ENCODE measurements at places on chromosomes 2 and 18.

DNA sequence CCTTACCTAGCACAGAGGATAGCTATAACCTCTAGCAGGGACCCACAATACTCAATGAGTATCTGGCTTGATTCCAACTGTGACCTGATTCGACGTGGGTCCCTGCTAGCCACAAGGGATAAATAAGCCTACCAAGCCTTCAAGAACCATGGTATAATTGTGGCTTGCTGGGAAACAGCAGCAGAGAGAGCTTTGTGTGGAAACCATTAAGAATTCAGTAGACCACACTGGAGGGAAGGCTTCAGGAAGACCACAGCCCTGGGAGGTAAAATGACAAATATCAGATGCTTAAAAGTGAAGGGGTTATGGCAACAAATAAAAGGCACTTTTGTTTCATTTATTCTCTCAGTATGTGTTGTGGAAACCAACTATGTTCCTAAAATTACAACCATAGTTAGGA is 82.6 kb upstream of the WIPF1 start:
- DNase-seq: no peak

- DNase-seq: no peak
Observed at GRCh38 chr2:181895818-181896217, 4.3 kb downstream of the ITPRID2 start.

DNA sequence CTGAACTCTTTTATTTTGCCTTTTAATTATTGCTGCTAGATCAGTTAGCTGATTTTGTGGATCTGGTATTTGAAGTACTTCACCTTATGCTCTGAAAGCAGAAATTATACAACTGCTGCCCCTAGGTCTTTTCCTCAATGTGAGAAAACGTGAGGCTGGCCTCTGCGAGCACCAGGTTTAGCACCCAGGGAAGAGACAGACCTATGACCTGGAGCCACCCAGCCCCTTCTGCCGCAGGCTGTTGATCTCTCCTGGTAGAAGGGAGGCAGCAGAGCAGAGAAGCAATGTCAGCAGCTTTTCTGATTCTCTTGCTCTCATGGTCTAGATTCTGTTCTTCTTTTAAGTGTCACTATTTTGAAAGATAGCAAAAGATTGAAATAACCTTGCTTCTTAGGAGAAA is 19.9 kb downstream of the TRAPPC12 start:
- no peak for DNase-seq

- DNase-seq: no peak
Observed at GRCh38 chr2:230644356-230644935, 68.2 kb upstream of the CAB39 start.

DNA sequence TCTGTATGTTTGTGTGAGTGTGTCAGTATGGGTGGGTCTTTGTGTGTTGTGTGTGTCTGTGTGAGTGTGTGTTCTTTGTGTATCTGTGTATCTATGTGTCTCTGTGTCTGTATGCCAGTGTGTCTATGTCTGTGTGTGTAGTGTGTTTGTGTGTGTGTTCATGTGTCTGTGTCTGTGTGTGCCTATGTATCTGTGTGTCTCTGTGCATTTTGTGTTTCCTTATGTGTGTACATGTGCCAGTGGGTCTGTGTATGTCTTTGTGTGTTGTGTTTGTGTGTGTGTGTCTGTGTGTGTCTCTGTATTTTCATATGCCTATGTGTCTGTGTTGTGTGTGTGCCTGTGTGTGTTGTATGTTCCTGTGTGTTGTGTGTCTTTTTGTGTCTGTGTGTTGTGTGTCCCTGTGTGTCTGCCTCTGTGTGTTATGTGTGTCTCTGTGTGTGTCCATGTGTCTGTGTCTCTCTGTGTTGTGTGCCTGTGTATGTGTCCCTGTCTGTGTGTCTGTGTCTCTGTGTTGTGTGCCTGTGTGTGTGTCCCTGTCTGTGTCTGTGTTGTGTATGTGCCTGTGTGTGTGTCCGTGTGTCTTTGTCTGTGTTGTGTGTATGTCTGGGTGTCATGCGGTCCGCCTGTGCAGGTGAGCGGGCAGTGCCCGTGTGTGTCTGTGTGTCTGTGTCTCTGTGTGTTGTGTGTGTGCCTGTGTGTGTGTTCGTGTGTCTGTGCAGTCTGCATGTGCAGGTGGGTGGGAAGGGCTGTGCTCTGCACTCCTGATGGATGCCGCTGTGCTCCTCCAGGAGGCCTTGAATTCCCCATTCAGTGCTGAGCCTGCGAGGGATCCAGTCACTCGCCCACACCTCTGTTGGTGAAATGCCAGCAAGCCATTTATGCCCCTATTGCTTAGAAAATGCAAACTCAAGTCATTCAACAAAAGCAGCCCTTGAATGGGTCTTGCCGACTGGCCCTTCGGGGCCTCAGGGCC is 37.4 kb downstream of the KLHL29 start:
- DNase-seq: no peak

GRCh38 chr2:179017773-179018357 is 32.1 kb downstream of the CCDC141 start:
- no peak for DNase-seq

GRCh38 chr2:46570396-46570795 is 91.0 kb downstream of the TMEM247 start:
- DNase-seq: no peak

- DNase-seq: no peak
Observed at GRCh38 chr2:28600181-28600580, 104.3 kb downstream of the PLB1 start.

DNA sequence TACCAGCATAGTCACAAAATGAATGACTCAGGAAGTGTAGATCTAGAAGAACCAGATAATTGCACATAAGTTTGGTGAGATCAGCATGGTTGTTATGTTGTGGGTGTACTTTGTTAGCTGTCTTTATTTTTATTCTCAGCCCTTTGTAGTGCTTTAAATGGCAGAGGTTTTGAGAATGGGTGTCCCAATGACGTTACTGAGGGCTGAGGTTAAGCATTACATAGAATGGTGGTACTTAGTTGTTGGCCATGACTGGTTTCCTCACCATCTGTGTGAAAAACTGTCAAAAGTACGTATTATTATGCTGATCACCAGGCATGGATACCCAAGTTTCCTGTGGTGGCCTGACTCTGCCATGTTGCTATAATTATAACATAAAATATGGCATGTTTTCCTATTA is 165.8 kb downstream of the UBE2E3 start:
- no peak for DNase-seq

DNA sequence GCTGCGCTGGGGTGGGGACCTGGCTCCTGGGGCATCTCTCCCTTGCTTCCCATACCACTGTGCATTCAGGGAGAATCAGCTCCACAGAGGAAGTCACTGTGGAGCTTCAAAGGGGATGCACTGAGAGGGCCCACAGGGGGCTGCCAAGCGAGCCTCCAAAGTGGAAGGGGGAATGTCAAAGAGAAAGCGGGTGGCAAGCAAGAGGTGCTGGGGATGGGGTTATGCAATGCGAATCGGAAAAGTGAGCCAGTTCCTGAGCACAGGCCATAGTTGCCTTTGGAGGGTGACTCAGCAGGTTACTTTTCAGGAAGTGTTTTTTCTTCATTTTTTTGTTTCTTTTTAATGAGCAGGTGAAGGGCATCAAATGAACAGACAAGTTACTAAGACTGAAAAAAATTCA is 17.6 kb downstream of the PMAIP1 start:
- no peak for DNase-seq

DNA sequence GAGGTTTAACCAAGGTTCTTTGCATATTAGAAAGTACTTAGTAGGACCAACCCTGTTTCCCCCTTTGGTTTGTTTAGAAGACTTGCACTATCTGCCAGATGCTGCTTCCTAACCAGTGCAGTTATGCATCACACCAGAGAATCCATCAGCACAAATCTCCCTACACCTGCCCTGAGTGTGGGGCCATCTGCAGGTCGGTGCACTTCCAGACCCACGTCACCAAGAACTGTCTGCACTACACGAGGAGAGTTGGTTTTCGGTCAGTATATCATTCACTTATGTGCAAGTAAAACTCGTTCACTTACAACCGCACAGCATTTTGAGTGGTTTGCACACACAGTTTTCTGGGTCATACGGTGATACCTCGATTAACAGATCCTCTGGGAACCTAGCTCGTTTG is 69.7 kb downstream of the ZNF532 start:
- no peak for DNase-seq

GRCh38 chr18:63708650-63709049 is 5.9 kb downstream of the SERPINB11 start:
- DNase-seq: no peak

- no peak for DNase-seq
Observed at GRCh38 chr18:693466-694187, 18.8 kb downstream of the ENOSF1 start.

GRCh38 chr2:75466708-75467311 is 93.9 kb downstream of the EVA1A start:
- DNase-seq: no peak

DNA sequence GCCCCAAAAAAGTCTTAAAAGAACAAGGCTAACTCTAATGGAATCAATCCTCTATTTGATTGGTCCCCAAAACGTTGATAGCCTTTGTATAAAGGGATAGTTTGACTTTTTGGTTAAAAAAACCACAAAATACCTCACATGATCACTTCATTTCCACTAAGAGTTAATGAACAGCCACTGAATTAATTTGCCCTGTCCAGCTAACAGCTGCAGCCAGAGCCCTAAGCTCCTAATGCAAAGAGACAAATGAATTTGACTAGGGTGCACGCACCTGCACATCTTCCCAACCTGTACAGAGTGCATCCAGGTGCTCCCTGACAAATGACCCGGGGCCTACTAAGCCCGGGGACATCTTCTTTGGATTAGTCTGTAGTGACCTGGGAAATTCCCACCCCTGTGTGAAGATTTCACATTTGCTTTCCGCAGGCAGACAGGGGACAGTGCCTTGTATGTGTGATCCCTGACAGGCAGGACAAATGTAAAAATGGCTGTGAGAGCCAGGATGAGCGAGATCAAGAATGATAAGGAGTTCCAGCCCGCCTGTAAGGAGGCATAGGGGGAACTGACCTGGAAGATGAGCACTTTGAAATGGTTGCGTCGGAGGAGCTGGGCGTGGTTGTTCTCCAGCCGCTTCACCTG is 893 bp downstream of the CAVIN2 start:
- no peak for DNase-seq
